ELF-1 (cell line): ENCODE measurements at places on chromosomes 2 and 18.

- no peak for DNase-seq
These were observed 44.7 kb downstream of the PSD4 start for GRCh38 chr2:113218283-113219091.

- no peak for DNase-seq
These were observed 64.8 kb downstream of the COX7A2L start for GRCh38 chr2:42296226-42296625.

- no peak for DNase-seq
These were observed 59.9 kb downstream of the SH3RF3 start for GRCh38 chr2:109188898-109189297.

DNA sequence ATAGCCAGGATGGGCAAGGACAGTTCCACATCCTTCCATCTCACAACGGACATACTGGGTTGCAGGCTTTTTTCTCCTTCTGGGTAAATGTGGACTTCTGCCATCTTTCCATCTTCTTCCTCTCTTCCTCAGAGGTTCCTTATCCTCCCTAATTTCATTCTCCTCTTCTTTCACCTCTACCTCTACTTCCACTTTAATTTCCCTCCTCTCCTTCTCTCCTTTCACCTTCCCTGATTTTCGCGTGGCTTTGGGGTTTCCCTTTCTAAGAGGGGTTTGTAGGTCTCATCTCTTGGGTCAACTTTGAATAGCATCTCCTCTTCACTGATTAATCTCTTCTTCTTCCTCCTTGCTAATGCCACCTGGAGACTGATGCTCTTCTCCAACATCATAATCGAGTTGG lies 17.1 kb downstream of the POLR2D start:
- DNase-seq = no peak

DNA sequence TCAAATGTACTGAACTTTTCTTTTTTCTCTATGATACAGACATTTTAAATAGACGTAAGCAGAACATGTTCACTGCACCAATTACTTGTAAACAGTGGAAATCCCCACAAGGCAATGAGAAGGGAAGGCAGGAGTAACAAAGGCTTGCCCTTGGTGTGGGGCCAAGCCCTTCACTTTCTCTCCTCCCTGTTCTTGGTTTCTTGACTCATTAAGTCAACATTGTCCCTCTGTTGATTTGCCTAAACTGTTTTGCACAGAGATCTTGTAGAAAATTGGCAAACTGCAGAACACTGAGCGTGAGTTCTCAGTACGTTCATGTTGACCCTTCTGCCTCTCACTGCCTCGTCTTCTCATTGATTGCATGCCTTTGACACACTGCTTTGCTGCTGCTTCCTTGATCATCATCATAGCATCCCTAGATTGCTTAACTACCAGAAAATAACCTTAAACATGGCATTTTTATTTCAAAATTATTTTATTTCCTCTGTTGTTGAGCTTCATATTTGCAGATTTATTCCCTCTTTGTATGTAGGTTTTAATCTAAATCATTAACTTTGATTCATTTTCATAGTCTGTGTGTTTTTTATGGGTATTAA lies 257.7 kb downstream of the PTGR3 start:
- DNase-seq = no peak

DNA sequence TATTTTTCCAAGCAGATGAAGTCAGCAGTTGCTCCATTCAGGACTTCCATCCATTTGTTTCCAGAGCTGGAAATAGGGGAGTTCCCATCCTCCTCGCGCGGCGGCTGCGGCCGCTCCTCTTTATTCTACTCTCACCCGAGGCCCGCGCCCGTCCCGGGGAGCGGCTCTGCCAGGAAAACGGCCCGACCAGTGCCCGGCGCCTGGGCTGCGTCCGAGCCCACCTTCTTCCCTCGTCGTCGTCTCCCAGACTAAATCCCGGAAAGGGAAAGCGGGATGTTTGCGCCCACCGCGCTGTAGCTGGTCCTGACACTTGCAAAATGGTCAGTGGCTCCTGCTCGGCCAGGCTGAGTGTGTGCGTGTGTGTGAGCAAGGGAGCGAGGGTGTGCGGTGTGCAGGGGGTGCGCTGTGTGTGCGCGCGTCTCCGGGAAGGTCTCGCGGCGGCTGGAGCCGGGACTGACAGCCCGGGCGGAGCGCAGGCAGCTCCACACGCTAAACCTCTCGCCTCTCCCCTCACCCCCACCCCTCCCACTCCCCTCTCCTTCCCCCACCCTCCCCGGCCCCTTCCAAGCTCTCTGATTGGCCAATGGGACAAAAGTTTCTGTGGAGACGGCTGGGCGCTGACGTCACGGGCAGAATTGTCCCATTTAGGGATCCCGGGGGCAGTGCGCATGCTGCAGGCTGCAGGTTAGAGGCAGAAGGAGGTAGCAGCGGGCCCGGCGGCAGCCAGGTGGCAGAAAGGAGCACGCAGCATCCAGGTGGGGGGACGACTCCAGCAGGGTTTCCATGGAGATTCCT lies at the start of gene NOL4:
NOL4 (minus strand) TSS at position 491 of the 795 bp plus-strand sequence. CDS start 1,660 bp downstream, outside the sequence.
- DNase-seq = peak; percentile 98

- peak; percentile 24 for DNase-seq
These were observed 298.9 kb downstream of the EIPR1 start for GRCh38 chr2:3078684-3079083.

- DNase-seq = no peak
These were observed 139.2 kb upstream of the PID1 start for GRCh38 chr2:229410264-229410663.

GRCh38 chr2:138121666-138122661 lies 157.7 kb downstream of the HNMT start:
- no peak for DNase-seq

DNA sequence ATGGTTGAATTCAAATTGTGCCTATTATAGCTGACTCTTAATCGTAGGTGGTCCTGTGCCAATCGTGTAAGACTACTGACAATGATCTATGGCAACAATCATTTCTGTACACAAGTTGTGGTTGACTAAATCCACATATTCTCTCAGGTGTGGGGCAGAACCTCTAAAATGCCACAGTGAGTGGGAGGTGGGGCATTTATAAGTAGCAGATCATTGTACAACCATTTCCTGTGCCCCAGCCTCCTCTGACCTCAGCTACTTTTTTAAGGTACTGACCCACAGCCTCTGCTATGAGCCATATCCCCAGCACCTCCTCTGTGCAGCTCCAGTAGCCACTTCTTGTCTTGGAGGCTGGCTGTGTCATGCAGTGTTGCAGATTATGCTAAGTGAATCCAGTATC lies 48.6 kb upstream of the RAPH1 start:
- DNase-seq = no peak
